ENCODE measurements at places on chromosomes 7 and 10.

DNA sequence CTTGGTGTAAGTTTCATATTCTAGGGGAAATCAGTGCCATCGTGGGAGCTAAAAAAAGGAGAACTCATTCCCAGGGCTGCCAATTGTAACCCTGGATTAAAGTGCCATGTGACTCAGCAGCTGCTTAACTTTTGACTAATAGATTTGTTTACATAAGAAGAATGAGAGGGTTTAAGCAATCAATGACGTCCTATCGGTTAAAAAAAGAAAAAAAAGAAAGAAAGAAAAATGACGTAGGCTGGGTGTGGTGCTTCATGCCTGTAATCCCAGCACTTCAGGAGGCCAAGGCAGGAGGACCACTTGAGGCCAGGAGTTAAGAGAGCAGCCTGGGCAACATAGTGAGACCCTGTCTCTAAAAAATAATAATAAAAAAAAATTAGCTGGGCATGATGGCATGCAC lies 116.2 kb upstream of the AFAP1L2 start:
- DNase-seq, result no peak

DNA sequence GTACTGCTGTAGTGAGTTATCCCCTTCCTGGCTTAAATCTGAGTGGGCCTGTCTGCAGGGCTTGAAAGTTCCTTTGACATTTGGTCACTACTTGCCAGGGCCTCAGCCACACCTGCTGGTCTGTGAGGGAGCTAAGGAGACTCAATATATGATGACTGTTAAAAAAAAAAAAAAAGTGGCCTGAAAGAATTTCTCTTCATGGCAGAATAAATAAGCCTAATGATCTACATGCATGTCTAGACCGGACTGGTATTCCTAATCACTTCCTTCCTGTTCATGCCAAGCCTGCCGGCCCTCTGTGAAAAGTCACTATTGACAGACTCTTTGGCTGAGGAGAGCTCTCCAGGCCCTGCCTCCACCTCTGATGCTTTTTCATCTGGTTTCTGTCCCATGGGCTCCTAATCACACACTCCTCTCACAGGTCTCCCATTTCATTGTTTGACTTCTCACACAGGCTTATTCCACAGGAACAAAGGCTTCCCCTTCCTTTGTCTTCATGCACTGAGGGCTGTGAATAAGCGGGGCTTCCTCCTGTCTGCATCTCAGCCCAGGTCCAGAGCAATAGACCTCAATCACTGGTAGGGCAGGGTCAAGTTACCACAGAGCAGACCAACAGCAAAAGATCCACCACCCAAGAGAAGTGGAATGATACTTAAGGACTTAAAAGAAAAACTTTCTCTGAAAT lies 99.1 kb upstream of the SEC61G start:
- no peak for DNase-seq

DNA sequence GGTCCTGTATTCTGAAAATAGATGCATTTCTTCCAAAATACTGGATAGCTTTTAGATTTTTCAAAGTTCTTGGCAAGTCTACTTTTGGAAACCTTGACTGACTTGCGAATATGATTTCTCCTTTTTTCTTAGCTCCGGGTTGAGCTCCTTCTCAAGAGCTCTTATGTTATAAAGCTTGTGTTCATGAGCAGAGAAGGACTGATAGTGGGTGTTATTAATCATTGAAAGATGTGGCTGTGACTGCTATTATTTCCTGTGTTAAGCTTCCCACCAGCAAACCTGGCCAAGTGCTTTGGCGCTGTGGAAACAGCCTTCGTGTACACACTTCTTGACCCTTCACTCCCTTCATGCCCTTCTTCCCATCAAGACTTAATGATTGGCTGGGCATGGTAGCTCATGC lies 98.2 kb downstream of the KIAA1217 start:
- DNase-seq, result no peak

- no peak for DNase-seq
These were observed 4.4 kb downstream of the GPR37 start for GRCh38 chr7:124761164-124761715.

GRCh38 chr7:14760730-14761478 lies 141.6 kb downstream of the DGKB start:
- no peak for DNase-seq

DNA sequence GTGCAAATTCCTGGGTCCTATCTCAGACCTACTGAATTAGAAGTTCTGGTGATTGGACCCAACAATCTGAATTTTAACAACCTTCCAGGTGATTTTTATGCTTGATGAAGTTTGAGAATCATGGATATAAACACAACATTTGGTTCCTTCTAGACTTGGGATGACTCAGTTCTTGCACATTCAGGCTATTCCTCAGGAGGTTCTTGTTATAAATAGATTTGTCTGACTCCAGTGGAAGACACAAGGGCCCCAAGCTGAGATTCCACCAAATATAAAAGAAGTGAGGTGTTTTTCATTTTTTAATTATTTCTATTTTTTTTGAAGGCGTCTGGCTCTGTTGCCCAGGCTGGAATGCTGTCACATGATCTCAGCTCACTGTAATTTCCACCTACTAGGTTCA lies 9.4 kb upstream of the TAS2R16 start:
- no peak for DNase-seq

- no peak for DNase-seq
These were observed 33.5 kb downstream of the LYZL2 start for GRCh38 chr10:30596013-30596412.

- DNase-seq, result no peak
These were observed 9.4 kb upstream of the GPER1 start for GRCh38 chr7:1078519-1078918.

DNA sequence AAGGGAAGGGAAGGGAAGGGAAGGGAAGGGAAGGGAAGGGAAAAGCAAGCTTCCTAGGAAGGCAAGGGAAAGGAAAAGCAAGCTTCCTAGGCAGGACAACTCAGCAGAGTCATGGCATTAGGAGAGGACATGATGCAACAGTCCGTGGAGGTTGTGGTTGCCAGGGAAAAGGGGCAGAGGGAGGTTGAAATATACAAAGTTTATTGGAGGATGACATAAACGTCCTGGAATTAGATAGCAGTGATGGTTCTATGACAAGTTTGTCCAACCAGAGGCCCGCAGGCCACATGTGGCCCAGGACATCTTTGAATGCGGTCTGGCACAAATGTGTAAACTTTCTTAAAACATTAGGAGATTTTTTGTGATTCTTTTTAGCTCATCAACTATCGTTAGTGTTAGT lies 59.8 kb upstream of the OPN4 start:
- DNase-seq, result no peak

- no peak for DNase-seq
These were observed 56.2 kb downstream of the EEPD1 start for GRCh38 chr7:36208997-36209813.

DNA sequence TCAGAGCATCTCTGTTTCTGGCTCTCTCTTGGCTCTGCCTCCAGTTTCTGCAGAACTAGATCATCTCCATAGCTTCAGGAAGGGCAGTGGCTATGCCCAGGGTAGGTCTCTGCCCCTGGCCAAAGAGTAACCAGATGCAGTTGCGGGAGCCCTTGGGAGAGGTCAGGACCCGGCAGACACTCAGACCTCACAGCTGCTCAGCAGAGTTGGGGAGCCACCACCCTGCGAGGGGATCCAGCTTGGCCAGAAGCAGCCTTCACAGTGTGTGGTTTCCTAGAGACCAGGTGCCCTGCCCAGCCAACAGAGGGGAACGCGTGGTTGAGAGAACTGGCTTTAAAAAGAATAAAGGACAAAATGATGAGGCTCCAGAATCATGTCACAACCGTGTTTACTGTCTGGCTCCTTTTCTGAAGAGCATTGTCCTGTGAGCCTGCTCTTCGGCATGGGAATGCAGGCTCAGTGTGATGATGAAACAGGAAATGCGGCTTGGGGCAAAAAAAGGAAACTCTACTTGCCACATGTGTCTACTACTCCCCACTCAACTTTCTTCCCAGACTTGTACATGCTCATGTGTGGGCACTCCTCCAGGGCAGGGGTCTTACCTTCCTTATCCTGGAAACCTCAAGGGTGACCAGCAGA lies 243.1 kb downstream of the INHBA start:
- no peak for DNase-seq

- no peak for DNase-seq
These were observed 37.3 kb downstream of the SND1 start for GRCh38 chr7:127689194-127689772.

- no peak for DNase-seq
These were observed 155.7 kb upstream of the TNS3 start for GRCh38 chr7:47737601-47738000.

DNA sequence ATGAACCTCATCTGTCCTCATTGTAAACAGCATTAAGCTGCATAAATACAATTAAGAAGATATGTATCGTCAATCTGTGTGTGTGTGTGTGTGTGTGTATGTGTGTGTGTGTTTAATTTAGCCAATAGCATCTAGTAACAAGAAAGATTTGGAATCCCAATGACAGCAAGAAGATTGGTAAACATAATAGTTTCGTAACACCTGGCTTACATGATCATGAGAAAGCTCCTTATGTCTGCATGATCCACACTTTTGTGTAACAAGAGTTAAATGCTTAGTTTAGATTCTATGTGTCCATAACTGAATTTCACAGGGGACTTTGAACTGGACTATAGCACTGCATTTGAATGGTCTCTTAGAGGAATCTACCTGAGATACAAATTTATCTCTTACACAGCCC lies 191.0 kb upstream of the BET1 start:
- no peak for DNase-seq

DNA sequence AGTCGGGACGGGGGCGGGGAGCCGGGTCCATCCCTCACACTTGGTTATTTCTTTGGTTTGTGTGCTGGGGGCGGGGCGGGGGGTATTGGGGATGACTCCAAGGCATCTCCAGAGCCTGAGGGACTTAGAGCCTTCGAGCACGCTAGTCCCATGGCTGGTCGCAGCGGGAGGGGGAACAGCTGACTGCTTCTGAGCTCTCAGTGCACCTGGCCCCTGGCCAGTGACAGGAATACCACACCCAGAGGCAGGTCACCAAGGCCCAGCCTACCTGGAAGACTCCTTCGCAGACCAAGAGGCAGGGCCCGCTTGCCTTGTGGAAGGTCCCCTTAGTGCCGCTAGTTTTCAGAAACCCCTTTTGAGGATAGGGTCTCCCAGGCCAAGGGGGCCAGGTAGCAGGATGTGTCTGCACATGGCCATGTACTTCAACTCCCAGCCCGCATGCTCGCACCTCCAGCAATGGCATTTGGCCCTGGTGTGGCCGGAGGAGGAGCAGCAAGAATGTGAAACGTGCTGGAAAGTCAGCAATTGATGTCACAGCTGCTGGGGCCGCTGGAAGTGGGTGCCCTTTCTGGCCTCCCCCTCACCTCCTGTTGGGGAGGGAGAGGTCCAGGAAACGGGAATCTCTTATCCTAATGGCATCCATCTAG lies 40.3 kb downstream of the AGAP3 start:
- no peak for DNase-seq

Data from glomerular endothelial cell (primary cell).